ENCODE measurements at places on chromosomes 6 and 20.

DNA sequence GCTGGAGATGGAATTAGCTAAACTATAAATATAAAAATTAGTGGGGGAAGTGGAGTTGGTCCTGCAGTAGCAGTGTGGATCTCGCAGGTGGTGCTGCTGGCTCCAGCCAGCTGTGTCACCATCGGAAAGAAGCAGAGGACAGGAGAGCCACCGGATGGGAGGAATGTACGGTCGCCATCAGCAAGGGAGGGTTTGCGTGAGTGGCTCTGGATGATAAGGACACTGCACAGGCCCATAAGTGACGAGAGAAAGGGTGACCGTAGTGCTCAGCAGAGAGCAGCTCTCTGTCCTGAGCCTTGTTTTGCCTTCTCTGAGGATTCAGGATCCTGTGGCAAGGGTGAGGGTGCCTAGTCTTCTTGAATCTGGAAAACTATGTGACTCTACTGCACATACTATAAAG lies 378.7 kb downstream of the ZFAND3 start:
- no peak for DNase-seq

DNA sequence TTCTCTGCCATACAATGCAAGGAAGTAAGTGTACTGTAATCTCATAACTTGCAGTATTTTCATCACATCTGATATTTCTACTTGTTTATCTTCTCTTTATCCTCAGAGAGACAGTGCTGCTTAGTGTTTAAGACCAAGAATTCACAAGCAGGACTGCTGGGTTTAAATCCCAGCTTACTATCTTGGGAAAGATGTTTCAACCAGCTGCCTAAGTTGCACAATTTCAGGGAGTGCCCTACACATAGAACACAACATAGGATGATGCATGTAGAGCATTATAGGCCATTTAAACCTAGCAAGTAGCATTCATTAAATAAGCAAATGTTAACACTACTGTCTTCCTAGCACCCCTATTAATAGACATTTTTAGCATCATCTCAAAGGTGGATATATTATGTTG lies 205.2 kb upstream of the CEP162 start:
- DNase-seq = no peak

- no peak for DNase-seq
Measured at GRCh38 chr6:166554316-166554715, 32.2 kb downstream of the RAMACL start.

DNA sequence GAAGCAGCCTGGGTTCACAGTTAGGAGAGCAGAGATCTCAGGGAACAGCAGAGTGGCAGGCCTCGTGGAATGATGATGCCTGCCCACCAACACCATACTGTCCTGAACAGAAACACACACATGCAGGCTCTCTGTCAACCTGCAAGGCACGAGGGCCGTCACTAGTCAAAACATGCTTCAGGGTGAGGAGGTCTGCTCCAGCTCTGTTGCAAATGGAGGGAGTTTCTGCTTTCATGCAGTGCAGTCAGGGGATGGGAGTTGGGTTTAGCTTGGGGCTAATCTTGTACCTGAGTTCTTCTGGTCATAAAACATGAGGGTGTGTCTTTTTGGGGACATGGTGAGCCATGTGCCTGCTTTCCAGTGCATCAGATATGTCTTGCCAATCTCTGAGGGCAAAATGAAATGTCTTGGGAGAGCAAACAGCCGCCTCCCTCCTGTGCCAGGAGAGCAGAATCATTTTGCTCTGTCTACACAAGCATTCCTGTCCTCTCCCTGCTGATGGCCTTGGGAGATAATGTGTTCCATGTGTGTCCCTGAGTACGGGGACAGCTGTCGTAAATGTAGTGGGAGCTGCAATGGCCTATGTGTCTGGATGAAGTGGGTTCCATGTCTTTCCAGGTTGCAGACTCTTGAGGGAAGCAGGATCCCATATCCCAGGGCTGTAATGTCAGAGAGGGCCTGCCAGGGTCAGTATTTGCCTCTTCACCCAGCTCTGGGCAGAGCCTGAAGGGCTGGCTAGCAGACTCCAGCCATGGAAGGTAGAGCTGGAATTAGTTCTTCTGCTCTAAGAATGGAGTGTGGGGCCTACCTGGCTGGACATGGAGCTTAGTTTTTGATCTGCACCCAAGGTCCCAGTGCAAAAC lies 40.6 kb downstream of the MAFB start:
- no peak for DNase-seq

DNA sequence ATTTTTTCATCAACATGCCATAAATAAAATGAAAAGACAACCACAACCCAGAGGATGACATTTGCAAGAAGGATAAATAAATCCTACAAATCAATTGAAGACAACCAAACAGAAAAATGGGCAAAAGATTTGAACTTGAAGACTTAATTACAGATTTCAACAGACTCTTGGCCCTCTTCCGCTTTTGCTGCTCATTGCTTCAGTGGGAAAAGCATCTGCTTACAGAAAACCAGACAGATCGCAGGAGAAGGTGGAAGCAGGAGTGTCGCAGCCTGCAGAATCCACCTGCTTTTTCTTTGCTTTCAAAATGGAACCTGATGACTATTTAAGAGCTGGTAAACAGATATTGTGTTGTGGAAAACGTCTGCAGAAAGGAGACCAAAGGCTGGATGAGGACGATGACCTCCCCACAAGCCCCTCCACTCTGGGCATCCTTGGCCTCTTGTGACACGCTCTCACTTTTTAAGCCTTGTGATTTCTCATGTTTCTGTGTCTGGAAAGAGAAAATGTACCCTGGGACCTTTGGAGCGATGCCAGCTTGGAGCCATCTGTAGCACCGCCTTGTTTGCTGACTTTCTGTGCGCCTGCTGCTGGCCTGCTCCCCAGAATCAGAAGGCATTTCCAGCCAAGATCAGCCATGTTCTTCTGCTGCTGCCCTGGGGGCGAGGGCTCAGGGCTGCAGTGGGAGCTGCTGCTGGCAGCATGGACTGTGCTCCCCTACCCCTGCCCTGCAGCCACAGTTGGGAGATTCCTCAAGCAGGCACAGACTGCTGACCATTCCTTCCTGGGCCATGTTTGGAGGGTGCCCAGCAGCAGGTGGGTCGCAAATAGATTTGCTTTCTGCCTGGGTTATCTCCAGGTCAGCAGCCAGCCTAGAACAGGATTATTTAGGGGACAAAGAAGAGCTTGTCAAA lies 3.6 kb upstream of the CSTL1 start:
- DNase-seq = no peak

DNA sequence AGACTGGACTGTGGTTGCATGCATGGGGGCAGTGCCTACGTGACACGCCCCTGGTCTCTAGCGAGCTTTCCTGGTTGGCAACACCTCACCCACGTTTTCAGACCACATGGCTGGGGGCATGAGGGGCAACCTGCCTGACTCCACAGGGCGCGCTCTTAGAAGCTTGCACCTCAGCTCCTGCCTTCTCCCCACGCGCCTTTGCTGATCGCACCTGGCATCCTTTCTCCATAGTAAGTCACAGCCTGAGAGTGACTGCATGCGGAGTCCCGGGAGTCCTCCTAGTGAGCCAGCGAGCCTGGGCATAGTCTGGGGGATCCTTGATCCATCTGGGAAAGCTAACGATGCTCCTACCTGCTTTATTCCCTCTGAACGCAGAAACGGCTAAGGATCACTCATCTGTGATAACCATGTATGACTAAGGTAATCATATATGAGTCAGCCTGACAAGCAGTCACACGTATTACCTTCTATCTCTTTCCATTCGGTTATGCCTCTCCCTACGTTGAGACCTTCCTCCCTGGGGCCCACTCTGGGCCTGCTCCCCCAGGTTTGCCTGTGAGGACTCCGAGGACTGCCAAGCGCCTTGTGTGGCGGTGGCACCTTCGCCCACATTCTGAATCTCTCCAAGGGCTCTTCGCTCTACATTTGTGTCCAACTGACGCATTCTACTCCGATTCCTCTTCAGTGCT lies 4.5 kb downstream of the TCFL5 start:
- DNase-seq = no peak

DNA sequence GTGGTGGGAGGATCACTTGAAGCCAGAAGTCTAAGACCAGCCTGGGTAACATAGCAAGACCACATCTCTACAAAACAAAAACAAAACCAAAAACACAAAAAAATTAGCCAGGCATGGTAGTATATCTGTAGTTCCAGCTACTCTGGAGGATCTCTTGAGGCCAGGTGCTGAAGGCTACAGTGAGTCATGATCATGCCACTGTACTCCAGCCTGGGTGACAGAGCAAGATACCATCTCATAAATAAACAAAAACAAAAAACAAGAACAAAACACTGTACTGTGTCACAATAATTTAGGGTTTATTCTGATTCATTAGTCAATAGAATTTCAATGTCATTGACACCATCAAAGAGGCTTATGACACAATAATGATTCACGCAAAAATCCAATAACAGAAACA lies 1121.7 kb upstream of the MAP3K7 start:
- DNase-seq = no peak

GRCh38 chr6:39256294-39256940 lies 27.1 kb upstream of the KCNK5 start:
- DNase-seq = no peak

GRCh38 chr6:48426636-48427035 lies 315.6 kb upstream of the PTCHD4 start:
- no peak for DNase-seq

DNA sequence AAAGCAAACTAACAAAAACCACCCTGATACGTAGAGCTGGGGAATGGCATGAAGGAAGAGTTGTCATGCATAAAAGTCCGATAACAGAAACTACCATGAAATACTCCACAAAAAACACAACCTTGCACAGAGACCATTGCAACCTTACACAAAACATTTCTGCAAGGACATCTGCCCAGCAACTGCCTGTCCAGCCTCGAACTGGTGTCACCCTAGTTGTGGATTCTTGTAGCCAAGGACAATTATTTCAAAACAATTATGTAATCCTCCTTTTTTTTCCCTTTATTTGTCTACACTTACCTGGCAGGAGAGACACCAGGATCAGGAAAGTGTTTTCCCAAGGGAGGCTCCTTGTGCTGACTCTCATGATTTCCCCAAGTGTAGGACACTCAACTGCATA lies 232.5 kb upstream of the SYNDIG1 start:
- DNase-seq = no peak

DNA sequence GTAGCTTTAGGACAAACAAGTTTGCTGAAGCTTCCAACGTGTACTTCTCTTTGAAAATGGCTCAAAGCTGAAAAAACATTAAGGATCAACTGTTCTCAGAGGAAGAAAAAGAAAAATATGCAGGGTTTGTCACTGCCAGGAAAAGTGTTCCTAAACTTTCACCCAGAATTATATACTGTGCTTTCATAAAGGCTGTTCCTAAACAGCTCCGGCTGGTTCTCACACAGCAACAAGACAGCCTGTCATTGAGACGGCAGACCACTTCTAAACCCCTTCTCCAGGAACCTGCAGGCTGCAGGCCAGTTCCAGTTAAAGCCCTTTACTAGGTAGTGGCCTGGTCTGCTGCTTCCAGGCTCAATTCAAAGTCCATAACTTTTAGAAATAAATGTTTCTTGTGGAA lies 97.4 kb upstream of the SOX4 start:
- no peak for DNase-seq

GRCh38 chr20:25018841-25019240 lies 26.3 kb upstream of the APMAP start:
- DNase-seq = no peak

GRCh38 chr6:108476376-108476775 lies 84.3 kb upstream of the FOXO3 start:
- DNase-seq = no peak

DNA sequence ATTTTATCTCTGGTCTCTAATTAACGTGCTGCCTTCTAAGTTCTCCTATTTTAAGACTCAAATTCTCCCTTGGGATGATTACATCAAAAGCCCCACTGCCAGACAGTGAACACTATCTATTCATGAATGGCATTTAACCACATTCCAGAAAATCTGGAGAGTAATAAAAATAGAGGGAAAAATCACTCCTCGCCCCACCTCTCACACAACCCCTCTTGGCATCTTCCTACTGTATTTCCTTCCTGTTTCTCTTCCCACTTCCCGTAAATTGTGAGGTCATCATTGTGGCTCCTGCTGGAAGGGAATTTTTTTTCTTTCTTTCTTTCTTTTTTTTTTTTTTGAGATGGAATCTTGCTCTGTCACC lies 31.5 kb downstream of the RAB44 start:
- DNase-seq = no peak

DNA sequence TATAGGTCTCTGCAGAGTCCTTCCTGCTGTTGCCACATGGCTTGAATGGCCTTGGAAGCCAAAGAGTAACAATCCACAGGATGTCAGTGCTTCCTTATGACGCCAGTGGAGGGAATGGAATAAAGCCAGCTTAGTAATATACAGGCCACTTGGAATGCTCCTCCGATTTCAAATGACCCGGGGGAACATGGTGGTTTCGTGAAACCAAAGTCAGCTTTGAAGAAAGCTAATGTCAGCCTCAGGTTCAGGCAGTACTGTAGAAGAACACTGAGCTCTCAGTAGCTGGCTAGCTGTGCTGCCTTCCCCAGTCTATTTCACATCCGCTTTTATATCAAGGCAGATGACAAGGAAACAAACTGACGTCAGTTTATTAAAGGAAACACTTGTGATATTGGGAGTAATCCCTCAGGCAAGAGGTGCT lies 189.1 kb downstream of the DTNBP1 start:
- DNase-seq = no peak

DNA sequence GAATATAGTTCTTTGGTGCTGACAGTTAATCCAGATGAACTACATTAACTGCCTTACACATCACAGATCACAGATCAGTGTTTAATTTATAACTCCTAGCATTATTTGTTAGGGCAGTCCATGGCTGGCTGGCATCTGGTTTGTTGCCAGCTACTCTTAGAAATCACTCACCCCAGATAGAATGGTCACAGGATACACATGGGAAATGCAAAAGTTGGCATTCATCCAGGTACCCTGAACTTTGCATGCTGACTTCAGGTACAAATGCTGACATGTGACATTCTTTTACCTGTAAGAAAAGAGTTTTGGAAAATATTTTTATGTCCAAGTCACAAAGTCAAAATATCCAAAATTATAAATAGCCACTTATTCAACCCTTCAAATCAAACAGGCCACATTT lies 20.2 kb downstream of the FBXL4 start:
- DNase-seq = no peak

DNA sequence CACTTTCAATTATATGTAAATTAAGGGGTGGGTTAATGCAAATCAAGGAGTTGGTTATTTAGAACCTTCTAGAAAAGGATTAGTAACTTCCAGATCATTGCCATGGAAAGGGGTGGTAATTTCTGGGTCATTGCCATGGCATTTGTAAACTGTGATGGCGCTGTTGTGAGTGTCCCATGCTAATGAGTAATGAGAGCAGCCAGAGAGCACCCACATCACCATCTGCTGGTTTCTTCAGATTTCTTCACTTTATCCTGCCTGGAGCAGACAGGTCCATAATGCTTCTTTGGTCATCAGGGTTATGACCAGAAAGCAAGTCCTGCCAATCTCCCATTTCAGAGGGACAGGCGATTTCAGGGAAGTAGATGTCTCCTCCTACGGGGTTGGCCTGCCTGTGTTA lies 311.3 kb upstream of the CNR1 start:
- DNase-seq = no peak

GRCh38 chr20:14570811-14571210 lies 233.4 kb upstream of the FLRT3 start:
- DNase-seq = no peak

DNA sequence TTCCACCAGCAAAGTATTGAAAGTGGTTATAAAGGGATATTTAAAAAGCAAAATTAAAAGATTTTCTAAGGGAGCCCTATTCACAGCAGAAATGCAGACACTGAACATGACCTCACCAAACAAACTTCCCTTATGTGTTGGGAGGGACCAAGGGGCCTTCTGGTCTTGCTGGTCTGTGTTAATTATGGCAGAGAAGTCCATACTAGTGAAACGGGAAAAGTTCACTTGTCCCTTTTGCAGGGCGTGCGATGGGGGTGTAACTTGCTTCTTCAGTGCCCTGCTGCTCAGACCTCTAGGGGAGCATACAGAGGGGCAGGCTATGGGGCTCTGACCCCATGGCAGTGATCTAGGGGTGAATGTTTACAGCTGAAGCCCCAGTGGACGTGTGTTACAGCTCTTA lies 53.0 kb upstream of the ZNF337 start:
- no peak for DNase-seq
